ENCODE measurements at places on chromosomes 2 and 18.

GRCh38 chr2:220273082-220273481, 645.7 kb downstream of the SLC4A3 start:
- DNase-seq, result no peak

DNA sequence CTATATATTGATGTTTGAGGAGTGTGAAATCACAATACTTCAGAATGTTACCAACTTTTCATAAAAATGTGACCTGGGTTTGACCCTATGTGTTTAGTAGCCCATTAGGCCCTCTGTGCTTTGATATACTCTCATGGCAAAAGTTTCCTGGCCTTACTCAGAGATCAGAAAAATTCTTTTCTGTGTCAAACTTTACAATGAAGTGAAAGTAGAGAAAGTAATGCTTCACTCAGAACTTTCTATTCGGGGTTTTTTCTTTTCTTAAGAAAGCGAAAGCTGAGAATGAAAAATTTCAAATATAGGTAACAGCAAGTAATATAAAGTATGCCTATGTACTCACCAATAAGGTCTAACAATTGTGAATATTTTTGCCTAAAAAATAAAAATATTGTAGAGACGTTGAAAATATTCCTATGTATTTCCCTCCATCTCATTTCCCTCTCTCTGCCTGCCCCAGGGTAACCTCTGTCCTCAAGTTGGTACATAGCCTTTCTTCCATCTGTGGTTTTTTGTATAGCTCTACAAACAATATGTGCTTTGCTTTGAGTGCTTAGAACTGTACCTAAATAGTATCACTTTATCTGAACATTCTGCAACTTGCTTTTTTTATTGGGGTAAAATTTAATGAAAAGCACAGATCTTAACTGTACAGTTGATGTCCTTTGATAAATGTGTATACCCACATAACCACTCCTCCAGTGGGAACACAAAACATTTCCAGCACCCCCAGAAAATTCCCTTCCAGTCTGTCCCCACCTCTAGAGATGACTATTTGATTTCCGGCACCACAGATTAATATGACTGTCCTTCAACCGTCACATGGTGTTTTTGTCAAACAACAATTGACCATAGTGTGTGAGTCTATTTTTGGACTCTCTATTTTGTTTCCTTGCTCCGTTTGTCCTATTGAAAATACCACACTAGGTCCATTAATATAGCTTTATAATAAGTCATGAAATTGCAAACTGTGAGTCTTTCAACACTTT, 10.3 kb upstream of the ACKR3 start:
- no peak for DNase-seq

DNA sequence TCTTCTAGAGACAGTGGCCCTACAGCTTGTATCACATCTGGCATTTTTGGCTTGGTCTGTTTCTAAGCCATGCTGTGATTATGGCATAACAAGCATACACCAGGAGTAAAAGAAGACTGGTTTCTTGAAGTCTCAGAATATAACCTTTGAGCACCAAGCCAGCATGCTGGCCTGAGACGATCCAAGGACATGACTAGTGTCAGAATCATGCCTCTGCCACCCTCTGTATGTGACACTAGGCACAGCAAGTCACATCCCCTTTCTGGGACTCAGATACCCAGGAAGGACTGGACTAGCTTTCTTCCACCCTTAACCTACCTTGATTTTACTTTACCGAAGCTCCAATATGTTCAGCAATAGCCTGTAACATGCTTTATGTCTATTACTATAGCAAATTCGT, 345.5 kb downstream of the SETBP1 start:
- DNase-seq, result no peak

- no peak for DNase-seq
These were observed 911.6 kb downstream of the EPHA4 start for GRCh38 chr2:220660277-220661145.

GRCh38 chr2:221817878-221818277, 245.8 kb upstream of the EPHA4 start:
- DNase-seq, result no peak

DNA sequence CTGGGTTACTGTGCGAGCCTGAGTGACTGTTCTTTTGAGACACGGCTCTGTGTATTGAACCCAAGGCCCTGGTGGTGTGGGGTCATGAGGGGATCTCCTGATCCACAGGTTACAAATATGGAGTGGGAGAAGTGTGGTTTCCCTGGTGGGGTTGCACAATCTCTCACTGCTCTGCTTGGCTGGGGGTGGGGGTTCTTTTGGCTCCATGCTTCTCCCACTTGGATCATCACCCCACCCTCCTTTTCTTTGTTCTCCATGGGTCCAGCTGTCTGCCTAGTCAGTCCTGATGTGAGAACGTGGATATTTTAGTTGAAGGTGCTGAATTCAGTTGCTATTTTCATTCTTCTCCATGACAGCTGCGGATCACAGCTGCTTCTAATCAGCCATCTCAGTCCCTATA, 37.8 kb downstream of the AGPS start:
- no peak for DNase-seq

GRCh38 chr2:96150007-96150640, 4.9 kb upstream of the DUSP2 start:
- DNase-seq, result no peak

DNA sequence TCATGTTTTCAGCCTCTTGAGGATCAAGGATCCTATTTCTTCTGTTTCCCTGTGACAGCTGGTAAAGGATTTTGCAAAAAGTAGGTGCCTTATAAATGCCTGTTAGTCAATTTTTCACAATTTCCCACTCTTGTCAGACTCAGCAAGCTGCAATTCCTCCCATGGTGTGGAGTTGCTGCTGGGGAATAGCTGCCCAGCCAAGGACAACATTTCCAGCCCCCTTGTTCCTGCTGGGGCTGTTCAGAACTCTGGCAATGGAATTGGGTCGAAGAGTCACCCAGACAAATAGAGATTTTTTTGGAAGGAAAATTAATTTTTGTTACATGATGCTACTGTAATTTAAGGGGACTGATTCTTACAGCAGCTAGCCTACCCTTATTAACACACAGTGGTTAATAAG, 43.7 kb downstream of the FSHR start:
- no peak for DNase-seq

DNA sequence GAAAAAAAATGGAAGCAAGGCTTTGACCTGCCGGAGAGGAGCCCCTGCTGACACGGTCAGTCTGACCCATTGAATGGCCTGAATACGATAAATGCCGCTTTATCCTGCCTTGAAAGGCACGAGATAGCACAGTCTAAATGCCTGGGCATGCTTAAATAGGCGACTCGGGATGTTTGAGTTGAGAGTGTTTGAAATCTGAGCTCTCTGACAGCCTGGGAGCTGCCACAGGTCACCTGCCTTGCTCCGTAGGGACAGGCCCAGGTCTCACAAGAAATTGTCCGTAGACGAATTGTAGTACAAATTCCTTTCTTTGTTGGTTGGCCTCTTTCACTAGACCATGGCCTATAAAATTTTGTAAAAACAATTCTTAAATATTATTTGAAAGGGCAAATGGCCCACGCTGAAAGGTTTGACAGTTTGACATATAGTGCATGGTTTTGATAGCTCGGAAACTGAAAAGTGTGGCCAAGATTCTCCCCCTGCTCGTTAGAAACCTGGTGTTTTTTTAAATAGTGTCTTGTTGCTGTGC, 72.8 kb downstream of the MEIS1 start:
- no peak for DNase-seq

- no peak for DNase-seq
These were observed 21.6 kb downstream of the SNORC start for GRCh38 chr2:232891621-232892071.

DNA sequence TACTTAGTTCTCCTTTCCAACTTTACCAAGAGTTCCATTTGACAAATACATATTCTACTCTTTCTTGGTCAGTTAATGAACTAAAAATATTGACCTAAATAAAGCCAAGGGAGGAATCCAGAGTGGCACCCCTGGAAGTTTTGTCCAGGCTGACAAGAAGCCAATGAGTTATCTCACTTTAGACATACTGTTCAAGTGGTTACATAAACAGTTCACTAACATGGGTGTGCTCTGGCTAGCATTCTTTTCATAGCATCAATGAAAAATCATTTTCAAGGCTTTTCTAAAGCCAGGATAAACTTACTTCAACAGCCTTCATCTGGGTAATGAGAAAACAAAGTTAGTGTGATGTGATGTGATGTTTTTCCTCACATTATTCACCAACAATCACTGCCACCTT, 649.4 kb downstream of the TDRD15 start:
- no peak for DNase-seq

- no peak for DNase-seq
These were observed 503.6 kb downstream of the SPAG16 start for GRCh38 chr2:213787869-213788268.

GRCh38 chr2:65939687-65940086, 495.2 kb upstream of the MEIS1 start:
- DNase-seq, result no peak

DNA sequence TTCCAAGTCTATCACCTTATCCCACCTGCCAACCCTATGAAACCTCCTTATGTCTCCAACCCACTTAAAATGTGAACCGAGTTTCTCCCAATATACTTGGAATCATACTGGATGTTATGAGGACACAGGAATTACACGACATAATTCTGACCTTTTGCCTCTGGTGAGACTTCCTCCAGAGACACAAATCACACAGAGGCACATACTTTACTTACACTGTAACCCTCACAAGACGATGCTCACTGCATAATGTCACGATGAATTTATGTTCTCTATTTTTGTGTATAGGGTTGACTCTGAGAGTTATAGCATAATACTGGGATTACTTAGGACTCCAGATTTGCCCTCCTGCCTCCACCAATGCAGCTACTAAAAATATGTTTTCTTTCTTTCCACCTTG, 28.0 kb upstream of the SETBP1 start:
- DNase-seq, result no peak

DNA sequence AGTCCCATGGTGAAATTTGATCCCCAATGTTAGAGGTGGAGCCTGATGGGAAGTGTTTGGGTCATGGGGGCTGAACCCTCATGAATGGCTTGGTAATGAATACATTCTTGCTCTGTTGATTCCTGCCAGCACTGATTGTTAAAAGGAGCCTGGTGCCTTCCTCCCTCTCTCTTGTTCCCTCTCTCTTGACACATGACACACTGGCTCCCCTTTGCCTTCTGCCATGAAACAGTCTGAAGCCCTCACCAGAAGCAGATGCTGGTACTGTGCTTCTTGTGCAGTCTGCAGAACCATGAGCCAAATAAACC, 30.6 kb upstream of the EPC2 start:
- no peak for DNase-seq

GRCh38 chr18:50166901-50167300, 28.0 kb downstream of the MYO5B start:
- DNase-seq, result no peak

- DNase-seq, result no peak
These were observed 221.7 kb downstream of the LTBP1 start for GRCh38 chr2:33168425-33168824.

DNA sequence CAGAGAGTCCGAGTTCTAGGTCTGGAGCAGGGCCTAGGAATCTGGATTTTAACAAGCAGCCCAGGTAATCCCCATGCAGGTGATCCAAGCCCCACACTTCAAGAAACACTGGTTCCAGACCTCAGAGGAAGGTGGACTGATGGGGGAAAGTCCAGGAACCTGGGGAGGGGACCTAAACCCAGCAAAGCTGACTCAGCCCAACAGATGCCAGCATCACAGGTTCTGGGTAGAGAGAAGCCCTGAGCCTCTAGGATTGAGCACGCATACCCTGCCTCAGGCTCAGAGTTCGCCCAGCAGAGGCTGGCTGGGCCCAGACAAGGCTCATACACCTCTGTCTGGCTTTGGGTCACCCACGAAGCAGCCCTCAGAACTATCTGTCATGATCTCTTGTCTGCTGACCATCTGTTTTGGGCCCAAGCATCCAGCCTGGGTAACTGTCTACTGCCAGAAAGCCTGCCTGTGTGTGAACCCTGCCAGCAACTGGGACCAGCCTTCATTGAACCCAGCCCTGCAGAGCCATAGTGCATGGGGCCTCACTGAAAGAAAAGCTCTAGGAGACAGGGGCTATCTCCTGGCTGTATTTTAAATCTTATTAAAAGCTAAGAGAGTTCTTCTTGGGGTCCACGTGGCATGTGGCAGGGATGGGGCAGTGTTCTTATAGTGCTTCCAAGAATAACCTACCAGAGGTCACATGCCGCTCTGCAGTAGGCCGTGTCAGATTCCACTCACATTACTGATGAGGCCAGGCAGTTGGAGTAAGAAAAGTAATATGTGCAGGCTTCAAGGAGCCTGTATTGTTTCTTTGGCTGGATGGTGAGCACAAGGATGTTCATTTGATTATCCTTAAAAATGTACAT, 7.4 kb downstream of the TMEM127 start:
- DNase-seq, result no peak

GRCh38 chr2:42721898-42722297, 42.0 kb downstream of the OXER1 start:
- DNase-seq, result no peak

- DNase-seq, result peak; percentile 44
These were observed 1.3 kb upstream of the PDK1 start for GRCh38 chr2:172554352-172555271.

DNA sequence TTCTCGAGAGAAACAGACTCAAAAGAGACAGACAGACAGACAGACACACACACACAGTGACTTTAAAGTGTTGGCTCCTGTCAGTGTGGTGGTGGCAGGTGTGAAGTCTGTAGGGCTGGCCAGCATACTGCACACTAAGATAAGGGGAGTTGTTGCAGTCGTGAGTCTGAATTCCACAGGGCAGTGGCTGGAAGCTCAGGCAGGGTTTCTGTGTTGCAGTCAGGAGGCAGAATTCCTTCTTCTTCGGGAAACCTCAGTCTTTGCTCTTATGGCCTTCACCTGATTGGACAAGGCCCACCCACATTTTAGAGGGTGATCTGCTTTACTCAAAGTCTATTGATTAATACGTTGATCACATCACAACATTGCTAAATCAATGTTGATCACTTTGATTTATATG, 478.4 kb upstream of the HS6ST1 start:
- DNase-seq, result no peak

GRCh38 chr2:11563784-11564666, 30.2 kb downstream of the GREB1 start:
- DNase-seq, result no peak

- DNase-seq, result no peak
These were observed 156.1 kb downstream of the LDLRAD4 start for GRCh38 chr18:13374468-13375301.

- no peak for DNase-seq
These were observed 175.3 kb upstream of the LRP1B start for GRCh38 chr2:142306131-142306530.

- peak; percentile 27 for DNase-seq
These were observed 947 bp downstream of the ITSN2 start for GRCh38 chr2:24359129-24360049.

- no peak for DNase-seq
These were observed 65.5 kb downstream of the BIN1 start for GRCh38 chr2:127041259-127041970.

GRCh38 chr2:209726311-209726710, 45.3 kb upstream of the UNC80 start:
- DNase-seq, result no peak

DNA sequence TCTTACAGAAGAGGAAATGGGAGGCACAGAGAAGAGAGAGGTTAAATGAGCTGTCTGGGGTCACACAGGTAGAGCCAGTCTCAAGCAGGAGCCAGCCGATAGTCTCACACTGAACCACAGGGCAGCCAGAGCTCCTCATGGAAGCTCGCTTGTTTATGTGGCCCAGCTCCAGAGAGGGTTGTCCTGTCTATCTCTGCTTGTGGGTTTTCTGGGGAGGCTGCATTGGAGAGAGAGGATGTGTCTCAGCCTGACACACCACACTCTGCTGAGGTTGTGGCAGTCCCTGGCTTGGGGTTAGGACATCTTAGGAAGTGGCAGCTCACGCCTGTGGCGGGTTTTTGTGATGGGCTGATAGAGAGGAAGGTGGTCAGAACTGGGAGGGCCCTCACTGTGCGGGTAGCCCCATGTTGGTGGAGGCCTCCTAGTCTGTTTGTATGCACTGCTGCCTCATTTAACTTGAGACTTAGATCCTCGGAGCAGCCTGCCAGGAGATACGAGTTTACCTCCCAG, 52.3 kb downstream of the TCF7L1 start:
- DNase-seq, result no peak
